ENCODE measurements at places on chromosomes 4 and X.

DNA sequence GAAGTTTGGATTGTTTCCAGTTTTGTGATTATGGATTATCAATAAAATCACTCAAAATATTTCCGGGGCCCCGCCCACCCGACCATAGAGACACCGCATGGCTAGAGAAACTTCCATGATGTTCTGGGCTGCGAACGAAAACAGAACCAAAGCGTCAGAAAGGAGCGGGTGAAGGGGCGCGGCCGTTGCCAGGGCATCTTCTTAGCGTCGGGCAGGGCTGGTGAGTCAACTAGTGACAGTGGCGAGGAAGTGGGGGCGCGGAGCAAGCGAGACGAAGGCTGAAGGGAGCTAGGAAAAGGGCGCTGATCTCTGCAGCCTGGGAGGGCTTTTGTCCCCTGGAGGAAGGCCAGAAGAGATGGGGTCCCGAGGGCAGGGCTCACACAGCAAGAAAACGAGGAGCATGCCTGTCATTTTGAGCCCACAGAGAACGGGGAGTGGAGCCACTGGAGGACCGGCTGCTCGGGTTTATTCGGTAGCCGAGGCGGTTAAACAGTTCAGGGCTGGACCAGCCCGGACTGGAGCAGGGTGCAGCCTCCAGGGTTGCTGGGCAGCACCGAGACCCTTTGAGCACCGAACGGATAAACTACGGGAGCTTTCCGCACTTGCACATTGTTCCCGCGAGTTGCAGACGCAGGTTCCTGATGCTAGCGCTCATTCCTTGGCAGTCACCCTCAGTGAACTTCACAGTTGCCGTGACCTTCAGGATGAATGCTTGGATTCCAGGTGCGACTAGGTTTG is 298.1 kb upstream of the TRPC5 start:
- DNase-seq: no peak

DNA sequence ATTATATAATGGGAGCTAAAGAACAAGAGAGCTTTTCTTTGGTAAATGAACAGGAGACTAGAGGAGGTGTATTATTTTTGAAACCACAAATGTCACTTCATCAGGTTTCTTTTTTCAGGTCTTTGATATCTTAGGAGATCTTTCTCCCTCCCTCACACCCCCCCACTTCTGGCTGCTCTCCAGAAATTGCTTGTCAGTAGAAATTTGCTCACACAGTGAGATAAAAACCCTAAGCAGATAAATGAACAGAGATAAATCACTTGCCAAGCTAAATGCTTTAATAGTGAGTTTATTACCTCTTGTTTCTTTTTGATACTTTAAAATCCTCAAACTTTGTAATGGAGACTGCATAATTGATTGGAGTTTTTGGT is 421.2 kb upstream of the TENM3 start:
- DNase-seq: no peak

DNA sequence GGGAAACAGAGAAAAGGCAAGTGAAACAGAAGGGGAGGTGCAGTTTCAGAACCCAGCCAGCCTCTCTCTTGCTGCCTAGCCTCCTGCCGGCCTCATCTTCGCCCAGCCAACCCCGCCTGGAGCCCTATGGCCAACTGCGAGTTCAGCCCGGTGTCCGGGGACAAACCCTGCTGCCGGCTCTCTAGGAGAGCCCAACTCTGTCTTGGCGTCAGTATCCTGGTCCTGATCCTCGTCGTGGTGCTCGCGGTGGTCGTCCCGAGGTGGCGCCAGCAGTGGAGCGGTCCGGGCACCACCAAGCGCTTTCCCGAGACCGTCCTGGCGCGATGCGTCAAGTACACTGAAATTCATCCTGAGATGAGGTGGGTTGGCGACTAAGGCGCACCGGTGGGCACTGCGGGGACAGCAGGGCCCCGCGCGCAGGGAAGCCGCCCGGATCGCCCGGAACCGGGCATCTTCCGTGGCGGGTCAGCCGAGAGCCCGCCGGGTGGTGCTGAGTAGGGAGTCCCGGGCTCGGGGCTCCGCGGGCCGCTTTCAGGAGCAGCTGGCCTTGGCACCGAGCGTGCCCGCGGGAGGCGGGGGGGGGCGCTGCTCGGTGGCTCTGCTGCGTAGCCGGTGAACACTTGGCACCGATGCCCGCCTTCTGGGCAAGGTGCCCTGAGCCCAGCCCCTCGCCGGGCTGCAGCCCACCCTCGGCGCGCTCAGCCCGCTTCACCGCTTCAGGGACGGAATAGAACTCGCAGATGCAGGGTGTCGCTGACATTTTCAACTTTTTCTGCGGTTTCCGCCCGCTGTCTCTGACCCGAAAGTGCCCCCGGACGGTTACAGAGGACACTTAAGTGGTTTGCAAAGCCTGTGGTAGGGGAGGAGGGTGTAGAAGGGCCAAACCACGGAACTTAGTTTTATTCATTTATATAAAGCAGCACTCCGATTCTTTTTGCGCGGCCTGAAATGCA is at the start of gene CD38:
CD38 (plus strand) TSS at position 40 of the 953 bp plus-strand sequence; CDS start at position 127, 87 bp downstream.
- DNase-seq: peak; percentile 39

- DNase-seq: no peak
These were observed 4.3 kb upstream of the SH3BP2 start for GRCh38 chr4:2788532-2789103.

- DNase-seq: no peak
These were observed 58.4 kb upstream of the TSPAN5 start for GRCh38 chr4:98716796-98717195.

DNA sequence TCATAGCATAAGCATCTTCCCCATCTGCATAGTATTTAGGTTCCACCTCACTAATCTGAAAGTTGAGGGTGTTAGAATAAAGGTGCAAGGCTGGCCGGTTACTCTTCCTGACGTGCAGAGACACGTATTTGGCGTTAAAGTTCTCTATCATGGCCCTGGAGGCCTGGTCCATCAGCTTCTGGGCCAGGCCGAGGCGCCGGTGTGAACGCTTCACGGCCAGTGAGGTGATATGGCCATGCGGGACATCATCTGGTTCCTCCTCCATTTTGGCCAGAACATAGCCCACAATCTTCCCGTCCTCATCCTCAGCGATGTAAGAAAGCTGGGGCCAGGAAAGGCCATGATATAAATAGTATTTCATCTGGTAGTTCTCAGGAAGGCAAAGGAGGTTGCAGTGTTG is 425 bp downstream of the NAA11 start:
- DNase-seq: no peak
